ENCODE measurements at places on chromosomes 7 and 10.
A peak's percentile ranks its signal among the peaks of the same experiment; 100 is the strongest.

DNA sequence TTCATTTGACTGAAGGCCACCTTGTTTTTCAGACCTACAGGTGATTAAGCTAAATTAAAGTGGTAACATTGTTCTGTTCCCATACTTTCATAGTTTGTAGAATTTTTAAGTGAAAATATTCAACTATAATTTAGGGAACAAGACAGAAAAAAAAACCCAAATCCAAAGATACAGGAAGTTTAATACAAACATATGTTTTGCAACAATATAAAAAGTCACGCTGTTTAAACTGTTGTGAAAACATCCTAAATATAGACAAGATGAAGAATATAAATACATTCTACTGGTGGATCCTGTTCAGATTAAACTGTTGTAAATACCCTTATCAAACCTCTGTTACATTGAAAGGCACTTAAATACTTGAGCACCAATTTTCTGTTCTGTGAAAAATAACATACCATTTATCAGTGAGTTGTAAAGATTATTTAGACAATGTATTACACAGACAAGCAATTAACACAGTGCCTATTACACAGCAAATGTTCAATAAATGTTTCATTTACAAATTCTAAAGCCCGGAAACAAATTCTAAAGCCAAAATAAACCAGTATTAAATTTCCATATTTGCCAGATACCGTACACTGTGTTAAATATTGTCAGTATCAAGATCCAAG, 14.2 kb downstream of the ASZ1 start:
- DNase-seq: no peak

- no peak for DNase-seq
These were observed 94.3 kb downstream of the IQUB start for GRCh38 chr7:123440101-123440548.

GRCh38 chr7:73628504-73628903, 4.2 kb upstream of the MLXIPL start:
- no peak for DNase-seq

DNA sequence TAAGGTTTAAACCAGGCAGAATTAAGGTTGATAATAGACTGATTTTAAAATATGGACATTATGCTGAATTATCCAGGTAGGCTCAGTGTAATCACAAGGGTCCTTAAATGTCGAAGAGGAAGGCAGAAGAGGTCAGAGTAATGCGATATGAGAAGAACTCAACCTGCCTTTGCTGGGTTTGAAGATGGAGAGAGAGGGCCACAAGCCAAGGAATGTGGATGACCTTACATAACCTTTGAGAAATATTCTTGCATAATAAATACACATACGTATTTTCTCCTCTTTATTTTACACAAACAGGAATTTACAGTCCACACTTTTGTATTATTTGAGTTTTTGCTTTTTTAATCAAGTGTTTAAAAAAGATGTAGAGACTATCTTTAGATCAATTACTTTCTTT, 88.5 kb downstream of the ST7 start:
- DNase-seq: no peak

DNA sequence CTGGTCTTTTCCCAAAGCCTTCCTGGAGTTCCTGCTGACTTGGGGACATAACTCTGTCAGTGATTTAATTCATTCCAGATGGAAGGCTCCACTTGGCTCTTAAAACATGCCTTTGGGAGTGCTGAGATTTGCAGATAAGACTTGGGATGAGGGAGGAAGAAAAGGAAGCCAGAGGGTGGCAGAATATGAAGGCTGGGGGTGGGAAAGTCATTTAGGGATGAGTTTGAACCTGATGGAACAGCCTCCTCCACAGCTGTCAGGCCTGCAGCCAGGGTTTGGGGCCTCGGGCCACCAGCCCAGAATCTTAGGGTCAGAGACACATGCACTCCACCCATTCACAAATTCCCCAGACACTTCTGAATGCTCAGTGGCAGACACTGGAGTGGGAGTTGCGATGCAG, 28.4 kb upstream of the EIF5AL1 start:
- no peak for DNase-seq

DNA sequence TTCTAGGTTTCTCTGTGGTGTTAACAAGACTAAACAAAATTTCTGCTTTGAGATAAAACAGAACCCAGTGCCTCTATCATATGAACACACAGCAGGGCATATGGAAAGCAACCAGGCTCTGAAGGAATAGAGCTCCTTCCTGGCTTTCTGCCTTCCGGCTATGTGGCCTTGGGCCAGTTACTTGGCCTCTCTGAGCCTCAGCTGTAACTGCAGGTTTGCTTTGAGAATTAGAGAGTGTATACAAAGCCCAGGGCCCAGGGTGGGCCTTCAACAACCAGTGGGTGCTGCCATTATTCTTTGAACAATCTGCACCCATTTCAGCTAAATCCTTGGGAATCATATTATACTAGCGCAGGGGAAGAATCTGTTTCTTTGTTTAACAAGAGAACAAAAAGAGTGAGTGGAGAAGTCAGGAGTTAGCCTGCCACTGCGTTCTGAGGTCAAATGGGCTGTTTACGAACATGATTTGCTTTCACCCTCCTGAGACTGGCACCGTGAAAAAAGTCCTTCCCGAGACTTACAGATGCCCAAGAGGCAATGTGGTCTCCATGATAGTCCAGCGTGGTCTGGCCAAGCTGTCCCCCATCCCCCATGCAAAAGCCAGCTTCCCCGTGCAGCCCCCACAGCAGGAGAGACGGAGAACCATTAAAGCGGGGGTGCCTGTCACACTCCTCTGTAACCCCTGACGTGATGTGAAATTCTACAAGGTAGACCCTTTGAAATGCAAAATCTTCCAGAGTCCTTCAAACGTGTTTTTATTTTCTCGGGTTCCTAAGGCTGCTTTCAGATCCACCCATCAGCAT, 4.9 kb downstream of the FAM53B start:
- no peak for DNase-seq

DNA sequence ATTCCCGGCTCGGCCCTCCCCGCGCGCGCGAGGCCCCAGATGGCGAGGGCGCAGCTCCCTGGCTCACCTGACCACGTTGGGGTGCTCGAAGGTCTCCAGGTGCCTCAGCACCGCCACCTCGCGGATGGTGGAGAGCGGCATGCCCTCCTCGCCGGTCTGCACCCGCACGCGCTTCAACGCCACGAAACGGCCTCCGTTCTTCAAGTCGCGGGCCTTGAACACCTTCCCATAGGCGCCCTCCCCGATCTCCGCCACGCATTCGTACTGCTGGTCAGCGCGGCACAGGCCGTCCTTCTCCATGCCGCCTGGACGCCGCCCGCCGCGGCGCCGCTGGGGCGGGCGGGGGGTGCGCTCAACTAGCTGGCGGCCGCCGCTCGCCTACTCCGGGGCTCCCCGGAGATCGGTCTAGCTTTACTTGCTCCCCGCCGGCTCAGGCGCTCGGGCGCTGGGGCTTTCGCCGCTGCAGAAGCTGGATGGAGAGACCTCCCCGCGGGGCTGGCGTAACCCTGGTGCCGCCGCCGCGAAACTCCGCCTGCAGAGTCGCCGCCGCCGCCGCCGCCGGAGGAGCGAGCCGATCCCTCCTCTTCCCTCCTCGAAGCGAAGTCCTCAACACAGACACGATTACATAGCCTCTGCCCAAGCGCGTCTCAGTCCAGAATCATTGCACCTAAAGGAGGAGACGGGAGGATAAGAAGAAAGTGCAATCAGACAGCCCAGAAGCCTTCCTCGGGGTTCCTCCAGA, 3.2 kb downstream of the CDK6 start:
- DNase-seq: peak; percentile 74

- DNase-seq: no peak
These were observed 18.7 kb downstream of the MIOS start for GRCh38 chr7:7585241-7585928.

GRCh38 chr10:94358480-94358879, 4.3 kb downstream of the NOC3L start:
- DNase-seq: peak; percentile 88

GRCh38 chr7:50415844-50416364, 34.2 kb downstream of the FIGNL1 start:
- DNase-seq: no peak

- DNase-seq: no peak
These were observed 50.5 kb upstream of the COL13A1 start for GRCh38 chr10:69751214-69751613.

All from RCC 7860 (cell line).